ENCODE measurements at places on chromosomes 2 and 18.
A peak's percentile ranks its signal among the peaks of the same experiment; 100 is the strongest.

GRCh38 chr2:6957910-6958615, 40.9 kb downstream of the RNF144A start:
- DNase-seq = no peak

DNA sequence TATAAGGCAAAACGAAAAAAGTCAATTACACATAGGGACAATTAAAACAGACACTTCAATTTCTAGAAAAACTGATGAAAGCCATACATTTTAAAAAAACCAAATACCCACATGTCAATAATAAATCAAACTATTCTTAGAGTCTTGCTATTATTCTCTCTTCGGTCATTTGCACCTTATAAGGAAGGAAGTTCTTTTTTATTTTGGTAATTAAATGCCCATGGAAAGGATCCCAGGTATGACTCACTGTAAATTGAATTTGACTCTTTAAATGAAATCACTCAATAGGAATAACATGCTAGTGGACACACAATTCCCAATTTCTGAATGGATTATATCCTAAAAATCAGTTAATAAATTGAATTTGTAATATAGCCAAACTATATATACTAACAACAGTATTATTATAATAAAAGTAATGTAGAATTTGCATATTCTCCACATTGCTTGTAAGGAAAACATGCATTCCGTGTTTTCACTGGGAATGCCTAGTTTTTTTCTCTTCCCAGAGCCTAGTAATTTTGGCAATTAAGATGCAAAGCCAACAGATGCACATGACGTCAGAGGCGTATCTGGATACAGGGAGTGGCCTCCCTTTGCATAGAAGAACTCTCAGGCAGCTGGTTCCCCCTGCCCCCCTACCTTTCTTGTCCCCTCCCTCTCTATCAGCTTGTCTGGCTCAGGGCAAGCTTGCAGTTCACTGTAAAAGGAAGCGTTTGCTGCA, 153.5 kb upstream of the PGAP1 start:
- no peak for DNase-seq

DNA sequence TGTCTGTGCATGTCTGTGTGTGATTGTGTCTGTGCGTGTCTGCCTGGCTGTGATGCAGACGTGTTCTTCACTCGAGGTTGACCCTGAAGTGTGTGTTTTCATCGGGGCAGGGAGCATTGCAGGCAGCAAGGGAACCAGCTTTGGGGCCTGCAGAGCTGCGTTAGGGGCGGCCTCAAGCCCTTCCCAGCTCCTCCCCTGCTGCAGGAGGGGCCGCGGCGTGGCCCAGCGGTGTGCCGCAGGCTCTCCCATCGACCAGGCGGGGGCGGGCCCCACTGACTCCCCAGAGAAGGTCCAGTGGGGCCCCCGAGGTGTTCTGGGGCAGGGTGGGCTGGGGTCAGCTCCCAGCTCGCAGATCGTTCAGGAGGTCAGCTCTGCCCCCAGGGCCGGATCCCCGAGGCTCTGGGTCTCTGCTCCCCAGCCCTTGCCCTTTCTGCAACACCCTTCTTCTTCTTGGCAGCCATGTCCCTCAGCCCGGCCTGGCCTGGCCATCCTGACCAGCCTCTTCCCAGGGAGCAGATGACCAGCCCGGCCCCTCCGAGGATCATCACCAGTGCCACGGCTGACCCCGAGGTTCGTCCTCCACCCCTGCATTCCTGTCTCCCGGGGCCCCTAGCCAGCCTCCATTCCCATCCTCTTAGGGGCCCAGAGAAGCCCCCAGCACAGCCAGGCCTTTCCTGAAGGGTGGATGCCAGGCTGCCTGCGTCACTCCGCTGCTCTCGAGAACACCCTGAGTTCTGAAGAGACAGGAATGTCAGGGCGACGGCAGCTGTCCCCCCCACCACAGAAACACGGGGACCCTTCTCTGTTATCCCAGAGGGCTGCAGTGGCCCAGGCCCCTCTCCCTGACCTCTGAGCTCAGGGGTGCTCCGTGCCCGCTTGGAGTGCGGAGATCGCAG, 11.1 kb upstream of the KLHL30 start:
- no peak for DNase-seq

GRCh38 chr18:44683556-44683955, 2.9 kb downstream of the SETBP1 start:
- DNase-seq = no peak

GRCh38 chr2:46981662-46982350, 66.2 kb upstream of the MCFD2 start:
- no peak for DNase-seq

DNA sequence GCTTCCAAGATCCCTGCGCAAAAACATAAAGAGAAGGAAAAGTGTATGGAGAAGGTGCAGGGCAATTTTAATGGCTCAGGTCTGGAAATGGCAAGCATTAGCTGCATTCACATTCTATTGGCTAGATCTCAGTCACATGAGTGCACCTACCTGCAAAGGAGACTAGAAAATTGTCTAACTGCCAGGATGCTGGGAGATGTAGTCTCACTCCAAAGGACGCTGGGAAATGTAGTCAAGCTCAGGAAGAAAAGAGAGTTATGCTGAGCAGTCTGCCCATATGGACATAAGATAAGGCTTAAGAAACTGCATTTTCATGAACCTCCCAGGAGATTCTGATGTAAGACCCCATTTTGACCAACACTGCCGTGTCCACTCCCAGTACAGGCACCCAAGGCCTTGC, 9.5 kb upstream of the KLHL29 start:
- no peak for DNase-seq

GRCh38 chr2:137801228-137801627, 163.0 kb upstream of the HNMT start:
- no peak for DNase-seq

GRCh38 chr18:57437766-57438671, 2.8 kb downstream of the ONECUT2 start:
- DNase-seq = peak; percentile 76

- DNase-seq = no peak
These were observed 135.3 kb downstream of the CCDC148 start for GRCh38 chr2:158321264-158321663.

GRCh38 chr18:58454406-58455061, 174.4 kb downstream of the ALPK2 start:
- no peak for DNase-seq

DNA sequence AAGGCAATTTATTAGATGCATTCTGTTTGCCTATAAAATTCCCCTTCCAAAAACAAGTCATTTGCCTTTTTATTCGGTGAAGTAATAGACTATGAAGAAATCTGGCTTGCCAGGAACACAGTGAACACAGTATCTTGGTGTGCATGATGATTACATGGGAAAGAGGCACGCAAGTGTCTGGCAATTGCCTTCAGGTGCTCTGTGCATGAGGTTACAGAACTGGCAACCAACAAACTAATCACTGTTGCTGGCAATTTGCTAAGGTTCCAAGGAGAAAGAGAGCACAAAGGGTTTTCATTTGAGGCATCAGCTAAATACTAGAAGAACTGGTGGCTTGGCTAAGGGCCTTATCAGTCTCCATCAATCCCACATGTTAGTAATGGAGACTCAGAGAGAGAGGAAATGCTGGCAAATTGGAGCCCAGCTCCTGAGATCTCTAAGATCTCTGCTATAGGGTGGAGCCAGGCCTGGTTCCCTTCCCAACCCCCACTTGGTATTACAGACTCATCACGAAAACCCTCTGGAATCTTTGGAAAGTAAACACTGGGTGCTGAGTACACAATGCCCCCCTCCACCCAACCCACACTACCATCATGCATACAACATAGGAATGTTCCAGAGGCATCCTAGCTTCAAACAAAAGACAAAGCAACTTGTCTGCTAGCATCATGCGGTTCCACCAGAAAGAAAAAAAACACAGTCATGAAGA, 10.4 kb downstream of the RNF152 start:
- no peak for DNase-seq
